ENCODE measurements at places on chromosomes 5 and 9.

- DNase-seq, result no peak
These were observed 197.4 kb downstream of the FER start for GRCh38 chr5:108945094-108945493.

DNA sequence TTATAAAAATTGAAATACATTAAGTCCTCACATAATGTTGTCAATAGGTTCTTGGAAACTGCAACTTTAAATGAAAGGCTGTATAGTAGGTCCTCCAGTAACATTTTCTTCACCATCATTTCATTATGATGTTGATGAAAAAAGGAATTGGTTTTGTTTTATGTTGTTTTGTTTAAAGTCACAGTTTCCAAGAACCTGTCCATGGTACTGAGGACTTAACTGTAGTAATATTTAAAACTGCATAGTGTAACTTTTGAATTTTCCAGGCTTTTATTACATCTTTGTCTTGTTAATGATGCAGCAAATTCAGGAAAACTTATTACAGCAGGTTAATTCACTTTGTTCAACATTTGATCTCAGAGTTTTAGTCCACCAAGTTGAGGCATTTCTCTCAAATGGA is 11.6 kb downstream of the SECISBP2 start:
- no peak for DNase-seq

GRCh38 chr9:4788703-4789102 is 4.0 kb upstream of the RCL1 start:
- DNase-seq, result no peak

- DNase-seq, result no peak
These were observed 88.7 kb downstream of the TRIO start for GRCh38 chr5:14231890-14232289.

GRCh38 chr9:119304555-119304954 is 64.7 kb downstream of the BRINP1 start:
- DNase-seq, result no peak

- DNase-seq, result peak; percentile 10
These were observed 128.4 kb upstream of the TRPM3 start for GRCh38 chr9:71249729-71250317.

GRCh38 chr5:68110264-68110663 is 105.3 kb upstream of the PIK3R1 start:
- DNase-seq, result no peak

DNA sequence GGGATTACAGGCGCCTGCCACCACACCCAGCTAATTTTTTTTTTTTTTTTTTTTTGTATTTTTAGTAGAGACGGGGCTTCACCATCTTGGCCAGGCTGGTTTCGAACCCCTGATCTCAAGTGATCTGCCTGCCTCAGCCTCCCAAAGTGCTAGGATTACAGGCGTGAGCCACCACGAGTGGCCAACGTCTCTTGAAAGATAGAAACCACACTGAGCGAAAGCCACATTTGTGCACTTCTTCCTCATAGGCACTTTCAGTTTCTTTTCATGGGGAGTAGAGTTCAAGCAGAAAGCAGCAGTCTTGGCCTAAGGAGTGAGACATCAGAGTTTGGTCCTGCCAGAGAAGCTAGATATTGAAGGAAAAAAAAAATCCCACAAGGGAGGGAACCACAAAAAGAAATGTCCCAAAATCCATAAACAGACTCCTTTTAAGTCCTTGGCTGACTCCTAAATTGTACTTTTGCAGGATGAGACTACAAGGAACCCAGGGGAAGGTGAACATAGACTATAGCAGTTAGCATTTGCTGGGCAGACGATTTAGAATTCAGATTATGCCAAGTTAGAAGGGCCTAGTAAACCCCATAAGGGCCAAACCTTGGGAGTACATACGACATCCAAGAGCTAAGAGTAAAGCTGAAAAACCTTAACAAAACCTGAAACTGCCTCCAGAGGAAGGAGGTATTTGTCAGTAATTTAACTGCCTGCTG is 43.9 kb upstream of the GLIPR2 start:
- DNase-seq, result no peak

- DNase-seq, result no peak
These were observed 2.0 kb upstream of the TEX48 start for GRCh38 chr9:114684036-114684435.

GRCh38 chr9:73230251-73230650 is 78.6 kb downstream of the ANXA1 start:
- no peak for DNase-seq

GRCh38 chr5:96151891-96152290 is 190.2 kb upstream of the ELL2 start:
- DNase-seq, result no peak

- DNase-seq, result no peak
These were observed 5.3 kb downstream of the DNAI1 start for GRCh38 chr9:34463901-34464232.

- no peak for DNase-seq
These were observed 15.7 kb upstream of the TSSK1B start for GRCh38 chr5:113450462-113450861.

GRCh38 chr5:139446956-139447779 is 7.8 kb upstream of the DNAJC18 start:
- no peak for DNase-seq

- no peak for DNase-seq
These were observed 1208.2 kb upstream of the C9orf72 start for GRCh38 chr9:28781481-28781880.
